ENCODE measurements at places on chromosomes 6 and 20.
A peak's percentile ranks its signal among the peaks of the same experiment; 100 is the strongest.

- DNase-seq = no peak
These were observed 916 bp upstream of the PPP1R11 start for GRCh38 chr6:30066082-30066481.

GRCh38 chr6:37175332-37176267 is 5.6 kb downstream of the PIM1 start:
- DNase-seq = no peak

DNA sequence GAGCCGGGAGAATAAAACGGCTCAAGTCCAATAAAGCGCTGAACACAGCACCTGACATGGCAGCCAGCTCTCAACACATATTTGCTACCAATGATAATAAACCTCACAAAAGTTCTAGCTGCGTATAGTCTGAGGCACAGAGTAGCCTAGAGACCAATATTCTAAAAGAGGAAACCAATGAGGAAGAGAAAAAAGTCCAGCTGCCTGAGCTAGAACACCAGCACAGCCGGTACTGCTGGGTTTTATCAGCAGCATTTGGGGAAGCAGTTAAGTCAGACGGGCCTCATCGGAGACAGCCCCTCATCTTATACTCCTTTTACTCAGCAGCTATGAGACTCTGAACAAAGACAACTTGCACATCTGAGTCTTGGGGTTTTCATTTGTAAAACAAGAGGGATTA is 2.4 kb upstream of the RTF2 start:
- DNase-seq = no peak

- DNase-seq = peak; percentile 87
These were observed 158.1 kb downstream of the DTNBP1 start for GRCh38 chr6:15504581-15505350.

GRCh38 chr6:13272131-13273046 is 55.9 kb downstream of the TBC1D7 start:
- no peak for DNase-seq

DNA sequence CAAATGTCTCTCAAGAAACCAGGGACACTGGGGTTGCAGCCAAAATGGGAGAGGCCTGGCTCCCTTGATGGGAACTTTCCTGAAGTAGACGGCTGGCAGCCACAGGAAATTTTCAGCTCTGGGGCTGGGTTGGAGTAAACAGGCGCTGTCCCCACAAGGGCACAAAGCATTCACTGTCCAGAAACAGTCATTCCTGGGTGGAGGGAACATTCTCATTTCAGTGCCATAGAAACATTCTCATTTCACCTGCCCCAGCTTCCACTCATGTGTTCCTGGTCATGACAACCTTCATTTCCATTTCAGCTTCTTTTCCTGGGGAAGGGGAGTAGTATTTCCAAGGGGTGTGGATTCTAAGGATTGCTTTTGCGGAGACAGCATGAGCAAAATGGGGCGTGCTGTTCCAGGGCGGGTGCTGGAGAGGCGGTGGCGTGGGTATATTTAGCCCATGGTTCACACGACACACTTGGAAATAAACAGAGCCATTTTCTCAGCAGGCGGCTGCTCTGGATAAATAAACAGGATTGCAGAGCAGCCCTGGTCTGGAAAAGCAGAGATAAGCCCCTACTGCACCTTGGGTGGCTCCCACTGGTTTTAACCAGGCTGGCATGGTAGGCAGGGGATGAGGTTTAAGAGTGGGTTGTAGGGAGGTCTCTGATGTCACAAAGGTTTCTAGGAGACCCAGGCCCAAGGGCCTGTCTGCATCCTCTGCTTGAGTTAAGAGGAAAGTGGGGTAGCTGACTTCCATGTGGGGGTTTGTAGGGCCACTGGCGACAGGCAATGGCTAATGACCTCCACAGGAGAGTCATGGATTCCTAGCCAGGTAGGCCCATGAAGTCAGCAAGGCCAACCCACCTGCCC is 32.9 kb downstream of the COX4I2 start:
- no peak for DNase-seq

DNA sequence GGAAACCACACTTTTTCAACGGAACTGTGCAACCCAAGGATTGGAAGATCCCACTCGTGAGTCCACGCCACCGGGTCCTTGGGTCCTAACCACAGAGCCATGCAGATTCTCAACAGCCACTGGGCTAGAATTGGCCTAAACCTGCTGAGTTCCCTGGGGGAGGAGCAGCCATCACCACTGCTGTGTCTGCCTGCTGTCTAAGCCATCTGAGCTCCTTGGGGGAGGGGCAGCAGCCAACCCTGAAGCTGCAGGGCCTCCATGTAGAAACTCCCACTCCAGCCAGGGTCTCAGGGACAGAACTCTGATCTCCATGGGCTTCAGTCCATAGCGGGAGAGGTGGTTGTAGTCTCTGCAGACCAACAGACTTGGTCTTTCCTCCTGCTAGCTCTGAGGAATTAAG is 154.6 kb upstream of the VGLL2 start:
- DNase-seq = no peak

DNA sequence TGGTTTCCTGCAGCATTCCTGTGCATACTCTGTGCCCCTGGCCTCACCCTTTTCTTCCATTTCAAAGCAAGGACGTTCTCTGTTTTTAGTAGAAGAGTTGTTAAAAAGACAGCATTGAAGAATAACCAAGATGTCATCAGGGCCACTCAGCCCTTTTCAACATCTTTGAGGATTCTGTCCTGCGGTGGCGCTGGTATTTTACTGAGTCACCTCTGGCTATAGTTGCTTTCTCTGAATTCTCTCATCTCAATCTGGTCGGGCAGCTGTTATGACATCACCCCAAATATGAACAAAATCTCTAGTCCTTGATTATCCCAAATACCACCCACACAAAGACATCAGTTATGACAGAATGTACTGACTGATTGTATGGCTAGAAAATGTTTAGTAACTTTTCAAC is 204.2 kb downstream of the GRIK2 start:
- no peak for DNase-seq

- no peak for DNase-seq
These were observed 31.1 kb downstream of the NTSR1 start for GRCh38 chr20:62739581-62740285.

DNA sequence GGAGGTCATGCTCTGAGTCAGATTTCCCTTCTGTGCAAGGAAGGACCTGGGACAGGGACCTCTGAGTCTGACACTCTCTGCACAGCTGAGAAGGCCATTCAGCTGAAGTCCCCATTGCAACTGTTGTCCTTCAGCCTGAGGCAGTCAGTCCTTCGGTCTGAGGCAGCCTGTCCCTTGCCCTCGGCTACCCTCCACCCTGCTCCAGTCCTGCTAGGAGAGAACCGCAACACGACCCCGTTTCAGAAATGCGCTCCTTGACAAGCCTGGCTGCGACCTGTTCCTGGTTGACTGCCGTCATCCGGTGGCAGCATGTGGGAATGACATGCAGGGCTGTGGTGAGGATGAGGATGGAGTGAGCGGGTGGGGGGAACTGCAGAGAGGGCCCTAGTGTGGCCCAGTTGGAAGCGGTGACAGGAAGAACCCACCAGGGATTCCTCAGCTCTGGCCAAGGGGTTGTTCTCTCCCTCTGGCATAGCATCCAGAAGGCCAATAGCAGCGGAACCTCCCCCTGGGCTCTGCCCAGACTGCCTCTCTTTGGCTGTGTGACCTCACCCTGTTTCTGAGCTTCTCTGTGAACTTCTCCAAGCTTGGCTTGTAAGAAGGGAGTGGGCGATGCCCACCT is 40.3 kb upstream of the ANGPT4 start:
- DNase-seq = peak; percentile 87

- DNase-seq = peak; percentile 96
These were observed 22.0 kb upstream of the VSTM2L start for GRCh38 chr20:37880726-37881591.

- no peak for DNase-seq
These were observed 89.6 kb downstream of the PCSK2 start for GRCh38 chr20:17316316-17317038.

- no peak for DNase-seq
These were observed 50.6 kb upstream of the TBC1D7 start for GRCh38 chr6:13378669-13379590.

- DNase-seq = no peak
These were observed 56.8 kb downstream of the CCDC170 start for GRCh38 chr6:151550618-151551017.

DNA sequence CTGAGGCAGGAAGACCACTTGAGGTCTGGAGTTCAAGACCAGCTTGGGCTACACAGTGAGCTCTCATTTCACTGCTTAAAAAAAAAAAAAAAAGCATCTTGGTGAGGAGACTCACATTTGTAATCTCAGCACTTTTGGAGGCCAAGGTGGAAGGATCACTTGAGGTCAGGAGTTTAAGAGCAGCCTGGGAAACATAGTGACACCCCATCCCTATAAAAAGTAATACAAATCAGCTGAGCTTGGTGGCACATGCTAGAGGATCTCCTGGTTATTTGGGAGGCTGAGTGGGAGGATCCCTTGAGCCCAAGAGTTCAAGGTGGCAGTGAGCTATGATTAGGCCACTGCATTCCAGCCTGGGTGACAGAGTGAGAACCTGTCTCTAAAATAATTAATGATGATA is 29.4 kb upstream of the SYNCRIP start:
- DNase-seq = no peak

DNA sequence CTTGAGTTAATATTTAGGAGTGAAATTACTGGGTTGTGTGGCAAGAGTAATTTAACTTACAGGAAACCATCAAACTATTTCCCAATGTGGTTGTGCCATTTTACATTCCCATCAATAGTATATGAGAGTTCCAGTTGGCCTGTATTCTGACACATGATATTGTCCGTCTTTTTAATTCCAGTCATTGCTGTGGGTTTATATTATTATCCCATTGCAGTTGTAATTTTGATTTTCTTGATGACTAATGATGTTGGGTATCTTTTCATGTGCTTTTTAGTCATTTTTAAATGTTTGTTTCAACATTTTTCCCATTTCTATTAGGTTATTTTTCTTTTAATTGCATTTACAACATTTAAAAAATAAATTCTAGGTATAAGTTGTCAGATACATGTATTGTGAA is 614.0 kb downstream of the UTRN start:
- no peak for DNase-seq

GRCh38 chr20:60921022-60921622 is 330.9 kb upstream of the CDH4 start:
- DNase-seq = no peak

- no peak for DNase-seq
These were observed 61.7 kb downstream of the CDH22 start for GRCh38 chr20:46246559-46246958.

- DNase-seq = no peak
These were observed 100.1 kb downstream of the SLC23A2 start for GRCh38 chr20:4901031-4901818.

- peak; percentile 9 for DNase-seq
These were observed 32.1 kb upstream of the CENPW start for GRCh38 chr6:126307849-126308248.

GRCh38 chr6:135531954-135532490 is 34.5 kb upstream of the AHI1 start:
- no peak for DNase-seq

- DNase-seq = no peak
These were observed 284.0 kb downstream of the KCNQ5 start for GRCh38 chr6:72905705-72906478.

DNA sequence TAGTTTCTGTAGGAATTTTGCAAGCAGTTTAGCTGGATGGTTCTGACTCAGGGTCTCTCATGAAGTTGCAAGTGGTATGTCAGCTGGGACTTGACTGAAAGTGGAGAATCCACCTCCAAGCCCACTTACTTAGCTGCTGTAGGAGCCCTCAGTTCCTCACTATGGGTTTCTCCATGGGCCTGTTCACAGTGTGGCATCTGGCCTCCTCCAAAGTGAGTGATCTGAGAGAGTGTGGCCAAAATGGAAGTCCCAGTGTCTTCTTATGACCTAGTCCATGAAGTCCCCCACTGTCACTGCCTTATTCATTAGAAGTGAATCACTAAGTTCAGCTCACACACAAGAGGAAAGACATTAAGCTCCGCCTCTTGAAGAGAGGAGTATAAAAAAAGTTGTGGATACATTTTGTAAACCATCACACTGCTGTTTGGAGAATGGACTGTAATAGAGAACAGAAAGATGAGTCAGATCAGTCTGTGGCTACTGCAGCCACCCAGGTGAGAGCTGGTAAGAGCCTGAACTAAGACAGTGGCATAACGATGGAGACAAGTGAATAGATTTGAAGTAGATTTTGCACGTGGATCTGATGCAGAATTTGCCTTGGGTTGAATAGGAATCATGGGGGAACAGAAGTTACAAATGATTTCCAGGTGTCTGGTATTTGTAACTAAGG is 4.9 kb upstream of the NELFCD start:
- no peak for DNase-seq

DNA sequence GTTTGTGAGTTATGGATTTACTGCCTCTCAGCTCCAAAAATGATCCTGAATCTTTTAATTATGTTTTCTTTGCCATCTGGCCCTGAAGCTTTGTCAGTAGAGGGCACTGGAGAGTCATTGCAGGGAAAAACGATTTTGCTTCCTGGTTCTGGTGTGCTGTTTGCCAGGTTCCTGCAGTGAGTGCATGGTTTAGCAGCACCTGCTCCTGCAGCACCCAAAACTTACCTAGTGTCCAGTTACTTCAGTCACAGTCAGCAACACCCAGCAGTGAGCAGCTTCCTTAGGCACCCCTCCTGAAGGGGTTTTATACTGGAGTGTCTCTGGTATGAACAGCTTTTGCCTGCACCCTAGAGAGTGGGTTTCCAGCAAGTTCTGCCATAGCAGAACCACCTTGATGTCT is 6.0 kb upstream of the TRIM26 start:
- DNase-seq = peak; percentile 72

DNA sequence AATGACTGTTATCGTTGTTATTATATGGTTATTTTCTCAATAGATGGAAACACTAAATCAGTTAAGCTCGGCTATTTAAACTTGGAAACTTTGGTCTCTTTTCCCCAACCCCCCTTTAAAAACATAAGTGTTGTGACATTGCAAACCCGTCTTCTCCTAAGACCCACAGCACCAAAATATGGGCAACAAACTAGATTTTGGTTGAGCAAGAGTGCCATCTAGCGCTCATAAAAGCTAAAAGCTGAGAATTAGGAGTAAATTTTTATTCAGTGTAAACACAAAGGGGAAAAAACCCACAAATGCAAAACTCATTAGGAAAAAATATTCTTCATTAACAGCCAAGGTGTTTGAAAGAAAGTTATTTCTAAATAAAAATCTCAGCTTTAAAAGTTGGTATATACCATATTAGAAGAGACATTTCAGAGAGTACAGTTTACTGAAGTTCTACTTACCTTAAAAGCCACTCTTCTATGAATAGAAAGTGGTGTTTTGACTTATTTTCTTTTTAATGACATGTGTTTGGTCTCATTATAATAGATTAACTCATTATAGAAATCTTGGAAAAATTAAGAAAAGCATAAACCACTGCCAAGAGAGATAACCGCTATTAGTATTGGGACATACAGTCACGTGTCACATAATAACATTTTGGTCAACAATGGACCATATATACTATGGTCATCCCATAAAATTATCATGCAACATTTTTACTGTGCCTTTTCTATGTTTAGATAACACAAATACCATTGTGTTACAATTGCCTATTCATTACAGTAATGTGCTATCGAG is 21.1 kb downstream of the SESN1 start:
- DNase-seq = peak; percentile 55

DNA sequence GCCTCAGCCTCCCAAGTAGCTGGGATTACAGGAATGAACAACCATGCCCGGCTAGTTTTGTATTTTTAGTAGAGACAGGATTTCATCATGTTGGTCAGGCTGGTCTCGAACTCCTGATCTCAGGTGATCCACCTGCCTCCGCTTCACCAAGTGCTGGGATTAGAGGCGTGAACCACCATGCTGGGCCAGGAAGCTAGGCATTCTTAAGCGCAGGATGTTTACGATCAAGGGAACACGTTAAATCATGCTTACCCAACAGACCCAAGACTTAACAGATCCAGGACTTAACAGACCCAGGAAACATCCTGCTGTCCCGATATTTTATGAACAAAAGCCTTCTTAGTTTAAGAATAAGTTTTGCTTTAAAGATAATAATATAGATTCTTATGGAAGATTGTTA is 9.1 kb downstream of the PTGIS start:
- DNase-seq = no peak

- peak; percentile 53 for DNase-seq
These were observed 13.1 kb upstream of the RNASET2 start for GRCh38 chr6:166969390-166970002.

All from SK-N-SH (cell line).